ENCODE measurements at places on chromosomes 12 and 14. TPM values are rescaled to one million over a fixed set of nuclear protein-coding genes. Genes with fewer than 3 reads are reported as not detected.

Gene NOXRED1
- total RNA-seq = under 0.01 TPM

- H3K36me3 ChIP-seq = no peaks in the 10 kb centered on the region
- H3K27me3 ChIP-seq = peaks cover 4% of the 10 kb centered on the region
- no peak for DNase-seq
- H3K4me3 ChIP-seq = no peak overlapping the region
- 0 out of 2 replicates have a peak, but pooled peaks cover 2% of the 10 kb centered on the region for H3K4me1 ChIP-seq
These were observed 11.5 kb upstream of the PLEK2 start for GRCh38 chr14:67423424-67423823.

Gene ANO2
- not detected for total RNA-seq

Gene AQP2
- not detected for total RNA-seq

DNA sequence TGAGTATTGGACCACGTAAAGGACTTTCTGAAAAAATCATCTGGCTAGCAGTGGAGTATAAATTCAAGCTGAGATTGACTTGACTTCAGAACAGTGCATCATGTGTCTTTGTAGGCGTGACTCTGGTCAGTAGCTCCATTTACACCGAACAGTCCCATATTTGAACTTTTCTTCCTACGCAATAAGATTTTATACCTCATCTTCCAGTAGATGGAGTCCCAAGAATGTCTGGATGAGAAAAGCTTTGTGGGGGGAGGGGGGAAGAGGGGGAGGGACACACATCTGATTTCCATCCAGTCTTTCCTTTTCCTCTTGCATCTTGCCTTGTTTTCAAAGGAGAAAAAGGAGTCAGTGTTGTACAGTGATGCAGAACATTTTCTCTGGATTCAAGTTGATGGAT, 241.0 kb downstream of the EMP1 start:
- no peak for DNase-seq
- H3K27me3 ChIP-seq = no peaks in the 10 kb centered on the region
- no peak overlapping the region for H3K4me3 ChIP-seq
- no peaks in the 10 kb centered on the region for H3K36me3 ChIP-seq

DNA sequence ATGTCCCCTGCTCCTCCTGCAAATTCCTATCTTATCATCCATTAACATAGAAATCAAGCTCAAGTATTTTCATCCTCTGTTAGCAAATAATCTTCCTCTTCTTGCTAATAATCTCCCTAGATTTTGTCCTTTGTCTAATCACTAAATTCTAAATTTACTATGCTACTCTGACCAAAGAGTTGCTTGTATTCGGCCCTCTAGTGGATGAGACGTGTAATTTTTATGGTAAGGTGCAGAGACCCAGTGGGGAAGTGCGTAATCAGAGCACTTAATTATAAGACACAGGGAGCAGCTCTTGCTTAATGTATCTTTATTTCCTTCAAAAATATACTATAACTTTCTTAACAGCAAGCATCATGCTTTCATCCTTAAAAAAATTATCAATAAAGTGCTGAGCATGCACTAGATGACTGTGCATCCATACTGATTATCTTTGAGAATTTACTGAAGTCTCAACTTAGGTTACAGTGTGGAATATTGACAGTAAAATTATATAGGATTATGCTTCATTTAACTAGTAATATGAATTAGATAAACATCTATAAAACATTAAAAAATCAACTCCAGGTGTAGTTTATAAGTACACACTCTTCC, 212.6 kb downstream of the SLC16A7 start:
- H3K4me1 ChIP-seq = no peaks in the 10 kb centered on the region
- H3K27me3 ChIP-seq = no peaks in the 10 kb centered on the region
- H3K36me3 ChIP-seq = no peaks in the 10 kb centered on the region
- no peak overlapping the region for H3K27ac ChIP-seq
- no peak overlapping the region for H3K4me3 ChIP-seq

Gene TAS2R7
- total RNA-seq = not detected

- peaks cover 67% of the 10 kb centered on the region for H3K27me3 ChIP-seq
- H3K4me1 ChIP-seq = no peaks in the 10 kb centered on the region
- DNase-seq = peak; percentile 66
- H3K36me3 ChIP-seq = no peaks in the 10 kb centered on the region
These were observed 25.6 kb downstream of the CALCOCO1 start for GRCh38 chr12:53701518-53702264.

DNA sequence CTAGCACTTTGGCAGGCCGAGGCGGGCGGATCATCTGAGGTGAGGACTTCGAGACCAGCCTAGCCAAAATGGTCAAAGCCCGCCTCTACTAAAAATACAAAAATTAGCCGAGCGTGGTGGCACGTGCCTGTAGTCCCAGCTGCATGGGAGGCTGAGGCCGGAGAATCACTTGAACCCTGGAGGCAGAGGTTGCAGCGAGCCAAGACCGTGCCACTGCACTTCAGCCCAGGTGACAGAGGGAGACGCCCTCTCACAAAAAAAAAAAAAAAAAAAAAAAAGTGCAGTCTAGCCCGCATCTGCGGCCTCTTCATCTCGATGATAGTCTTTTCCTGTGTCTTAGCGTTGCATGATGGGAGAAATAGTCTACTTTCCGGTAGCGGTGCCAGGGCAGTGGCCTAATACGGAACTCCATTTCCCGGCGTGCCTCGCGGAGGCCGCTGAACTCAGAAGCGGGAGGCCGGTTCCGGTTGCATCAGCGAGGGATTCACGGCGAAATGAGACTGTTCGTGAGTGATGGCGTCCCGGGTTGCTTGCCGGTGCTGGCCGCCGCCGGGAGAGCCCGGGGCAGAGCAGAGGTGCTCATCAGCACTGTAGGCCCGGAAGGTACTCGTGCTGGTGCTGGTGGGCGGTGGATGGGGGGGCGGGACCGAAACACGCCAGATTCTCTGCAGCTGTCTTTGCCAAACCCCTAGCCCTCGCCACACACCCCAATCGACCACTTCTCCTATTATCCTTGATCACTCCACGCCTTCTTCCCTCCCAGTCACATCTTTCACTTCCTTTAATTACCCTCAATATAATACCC, at the start of gene MARS1:
MARS1 (plus strand) TSS at position 472 of the 805 bp plus-strand sequence; CDS start at position 495, 23 bp downstream.
- H3K4me3 ChIP-seq = peak within 1 kb of the TSS; percentile 89
- peaks cover 27% of the 10 kb centered on the region for H3K36me3 ChIP-seq
- peak; percentile 96 for DNase-seq
- peak within 1 kb of the TSS; percentile 96 for H3K27ac ChIP-seq

DNA sequence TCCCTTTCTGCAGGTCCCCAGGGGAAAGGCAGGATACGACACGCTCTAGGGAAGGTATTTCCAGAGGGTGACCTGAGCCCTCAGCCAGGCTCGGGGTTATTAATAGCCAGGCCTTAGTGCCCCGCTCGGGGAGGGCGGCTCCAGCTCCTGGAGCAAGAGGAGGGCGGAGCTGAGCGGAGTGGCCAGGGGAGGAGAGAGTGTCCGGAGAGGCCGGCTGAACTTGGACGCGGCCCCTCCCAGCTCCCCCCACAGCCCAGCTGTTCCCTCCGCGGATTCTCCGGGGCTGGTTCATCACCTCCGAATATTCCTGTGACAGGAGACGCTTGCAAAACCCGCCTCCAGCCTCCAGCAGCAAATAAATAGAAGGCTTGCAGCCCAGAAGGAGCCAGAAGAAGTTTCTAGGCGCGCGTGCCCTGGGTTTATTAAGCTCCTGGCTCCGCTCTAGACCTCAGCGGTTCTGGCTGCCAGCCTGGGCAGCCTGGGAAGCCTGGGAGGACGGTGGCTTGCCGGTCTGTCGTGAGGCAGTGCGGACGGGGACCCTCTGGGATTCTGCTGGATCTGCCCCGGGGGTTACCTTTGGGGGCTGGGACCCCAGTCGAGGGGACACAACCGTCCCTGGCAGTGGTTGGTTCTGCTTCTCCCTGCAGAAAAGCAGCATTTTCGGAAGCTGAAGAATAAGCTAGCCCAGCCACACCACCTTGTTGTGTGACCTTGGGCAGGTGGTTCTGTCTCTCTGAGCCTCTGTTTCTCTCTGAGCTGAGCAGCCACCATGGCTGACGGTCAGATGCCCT, at the start of gene HSPB8:
HSPB8 (plus strand) TSS at position 388 of the 791 bp plus-strand sequence; CDS start at position 770, 382 bp downstream.
- peak within 1 kb of the TSS; percentile 69 for H3K27ac ChIP-seq
- H3K27me3 ChIP-seq = no peaks in the 10 kb centered on the region
- H3K36me3 ChIP-seq = no peaks in the 10 kb centered on the region
- H3K4me3 ChIP-seq = peak within 1 kb of the TSS; percentile 39
- peak; percentile 91 for DNase-seq
- peaks cover 13% of the 10 kb centered on the region for H3K4me1 ChIP-seq

Gene SDR9C7
- not detected for total RNA-seq

GRCh38 chr12:94469522-94469921, 9.9 kb upstream of the CEP83 start:
- H3K27me3 ChIP-seq = no peaks in the 10 kb centered on the region
- H3K27ac ChIP-seq = no peak overlapping the region
- no peaks in the 10 kb centered on the region for H3K36me3 ChIP-seq

Measured in IMR-90 (cell line).